ENCODE measurements at places on chromosomes 7 and 10.
A peak's percentile ranks its signal among the peaks of the same experiment; 100 is the strongest.

GRCh38 chr7:88480896-88481295 lies 174.2 kb upstream of the STEAP4 start:
- DNase-seq: peak; percentile 55

DNA sequence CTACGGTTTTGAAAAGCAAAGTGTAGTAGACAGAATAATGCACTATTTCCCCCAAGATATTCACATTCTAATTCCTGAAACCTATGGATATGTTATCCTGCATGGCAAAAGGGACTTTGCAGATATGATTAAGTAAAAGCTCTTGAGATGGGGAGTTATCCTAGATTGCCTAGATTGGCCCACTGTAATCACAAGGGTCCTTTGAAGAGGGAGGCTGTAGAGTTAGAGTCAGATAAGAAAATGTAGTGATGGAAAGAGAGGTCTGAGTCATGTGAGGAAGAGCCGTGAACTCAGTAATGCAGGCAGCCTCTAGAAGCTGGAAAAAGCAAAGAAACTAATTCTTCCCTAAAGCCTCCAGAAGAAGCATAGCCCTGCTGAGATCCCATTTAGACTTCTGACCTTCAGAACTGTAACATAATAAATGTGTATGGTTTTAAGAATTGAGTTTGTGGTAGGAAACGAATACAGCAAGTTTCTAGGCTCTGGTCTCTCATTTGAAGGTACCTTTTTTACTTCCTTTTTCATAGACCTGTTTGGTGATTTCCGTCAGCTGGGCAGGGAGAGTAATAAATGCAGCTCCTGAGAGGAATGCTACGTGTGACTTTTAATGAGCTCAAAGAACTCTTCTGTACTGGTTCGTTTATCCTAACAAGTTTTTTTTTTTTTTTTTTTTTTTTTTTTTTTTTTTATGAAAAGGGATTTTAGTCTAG lies 41.9 kb upstream of the NXPH1 start:
- DNase-seq: no peak

- DNase-seq: no peak
These were observed 3.5 kb upstream of the NACAD start for GRCh38 chr7:45092100-45092930.

GRCh38 chr7:143511593-143512047 lies 33.9 kb downstream of the TAS2R41 start:
- no peak for DNase-seq

DNA sequence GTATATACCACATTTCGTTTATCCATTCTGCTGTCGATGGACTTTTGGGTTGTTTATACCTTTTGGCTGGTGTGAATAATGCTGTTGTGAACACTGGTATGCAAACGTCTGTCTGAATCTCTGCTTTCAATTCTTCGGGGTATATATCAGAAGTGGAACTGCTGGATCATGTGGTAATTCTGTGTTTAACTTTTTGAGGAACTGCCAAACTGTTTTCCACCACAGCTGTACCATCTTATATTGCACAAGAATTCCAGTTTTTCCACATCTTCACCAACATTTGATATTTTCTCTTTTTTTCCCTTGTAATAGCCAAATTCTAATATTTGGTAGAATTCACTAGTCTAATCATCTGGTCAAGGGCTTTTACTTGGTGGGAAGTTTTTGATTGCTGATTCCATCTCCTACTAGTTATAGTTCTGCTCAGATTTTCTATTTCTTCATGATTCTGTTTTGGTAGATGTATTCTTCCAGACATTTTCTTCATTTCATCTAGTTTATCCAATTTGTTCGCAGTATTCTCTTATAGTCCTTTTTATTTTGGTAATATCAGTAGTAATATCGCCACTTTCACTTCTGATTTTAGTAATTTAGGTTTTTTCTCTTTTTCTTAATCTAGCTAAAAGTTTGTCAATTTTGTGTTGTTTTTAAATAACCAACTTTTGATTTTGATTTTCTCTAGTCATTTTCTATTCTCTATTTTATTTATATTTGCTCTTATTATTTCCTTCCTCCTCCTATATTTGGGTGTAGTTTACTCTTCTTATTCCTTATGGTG lies 271.2 kb downstream of the ZEB1 start:
- DNase-seq: no peak

GRCh38 chr7:19989906-19990305 lies 216.5 kb upstream of the TMEM196 start:
- no peak for DNase-seq

- no peak for DNase-seq
These were observed 42.5 kb downstream of the STK32C start for GRCh38 chr10:132264966-132265889.

GRCh38 chr7:108324053-108325038 lies 131.9 kb downstream of the NRCAM start:
- DNase-seq: peak; percentile 13

DNA sequence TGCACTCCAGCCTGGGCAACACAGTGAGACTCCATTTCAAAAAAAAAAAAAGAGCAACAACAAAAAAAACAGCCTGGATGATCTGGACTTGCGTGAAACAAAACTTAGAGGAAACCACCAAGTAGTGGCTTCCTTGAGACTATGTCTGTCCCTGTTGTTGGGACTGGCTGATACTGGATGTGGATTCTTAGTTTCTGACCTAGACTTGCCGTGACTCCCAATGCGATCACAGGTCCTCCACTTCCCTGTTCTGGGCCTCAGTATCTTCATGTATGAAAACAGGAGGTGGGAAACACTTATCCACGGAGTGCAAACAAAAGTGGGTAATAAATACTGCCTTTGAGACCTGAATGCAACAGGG lies 125.7 kb downstream of the PRPF18 start:
- DNase-seq: no peak

- DNase-seq: no peak
These were observed 10.8 kb downstream of the AGK start for GRCh38 chr7:141562036-141562435.

DNA sequence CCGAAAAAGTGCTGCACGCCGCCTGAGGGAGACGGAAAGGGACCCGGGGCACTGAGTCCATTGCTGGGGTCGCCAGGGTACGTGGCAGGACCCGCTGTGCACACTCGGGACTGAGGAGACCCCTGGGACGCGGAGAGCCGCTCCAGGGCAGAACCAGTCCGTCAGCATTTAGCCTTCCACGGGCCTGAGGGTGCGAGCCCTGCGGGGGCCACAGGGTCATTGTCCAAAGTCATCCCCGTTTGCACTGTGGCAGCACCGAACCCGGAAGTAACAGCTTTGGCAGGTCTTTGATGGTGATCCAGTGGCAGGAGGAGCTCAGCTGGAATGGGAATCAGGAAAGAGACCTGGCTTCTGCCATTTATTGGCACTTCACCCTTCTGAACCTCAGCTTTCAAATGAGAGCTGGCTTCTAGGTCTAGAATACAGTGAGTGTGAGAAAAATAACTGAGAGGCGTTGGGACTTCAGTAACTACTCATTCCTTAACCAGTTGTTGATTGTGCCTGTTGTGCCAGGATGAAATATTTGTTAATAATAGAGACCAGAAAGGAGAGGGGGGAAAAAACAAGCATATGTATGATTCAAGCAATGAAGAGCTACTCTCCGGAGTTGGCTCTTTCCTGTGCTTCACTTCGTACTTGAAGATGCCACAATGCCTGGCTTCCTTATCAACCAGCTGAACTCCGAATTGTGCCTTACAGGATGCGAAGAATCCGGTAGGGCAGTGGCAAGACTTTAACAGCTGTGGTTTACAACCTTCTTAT lies 811 bp upstream of the ARHGAP12 start:
- DNase-seq: peak; percentile 38

DNA sequence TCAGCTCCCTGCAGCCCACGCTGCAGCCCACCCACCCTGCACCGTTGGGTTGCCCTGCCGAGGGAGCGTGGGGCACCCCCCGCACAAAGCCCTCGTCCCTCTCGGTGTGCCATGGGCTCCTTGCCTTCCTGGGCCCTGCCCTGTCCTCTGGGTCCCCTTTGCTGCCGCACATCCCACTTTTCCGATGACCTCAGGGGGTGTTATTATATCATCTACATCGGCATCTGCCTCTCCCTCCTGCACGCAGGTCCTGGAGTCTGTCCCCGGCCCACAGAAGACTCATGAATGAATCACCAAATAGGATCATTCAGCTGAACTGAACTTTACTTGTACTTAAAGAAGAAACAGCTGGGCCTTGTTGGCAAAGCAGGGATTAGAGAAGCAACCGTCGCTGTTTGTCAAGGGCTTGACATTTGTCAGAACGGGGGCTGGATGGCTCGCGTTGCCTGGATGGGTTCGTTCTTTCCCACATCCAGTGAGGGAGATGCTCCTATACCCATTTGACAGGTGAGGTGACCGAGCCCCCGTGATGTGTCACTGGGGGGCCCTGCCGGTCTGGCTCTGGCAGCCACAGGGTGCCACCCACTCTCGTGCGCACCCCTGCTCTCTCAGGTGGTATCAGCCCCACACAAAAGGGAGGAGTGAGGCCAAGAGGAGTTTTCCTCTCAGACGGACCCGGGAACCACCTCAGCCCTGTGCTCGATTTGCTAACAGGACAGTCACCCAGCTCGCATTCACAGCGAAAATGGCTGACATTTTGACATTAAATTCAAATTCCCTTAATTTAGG lies 58.6 kb upstream of the EBF3 start:
- DNase-seq: no peak

DNA sequence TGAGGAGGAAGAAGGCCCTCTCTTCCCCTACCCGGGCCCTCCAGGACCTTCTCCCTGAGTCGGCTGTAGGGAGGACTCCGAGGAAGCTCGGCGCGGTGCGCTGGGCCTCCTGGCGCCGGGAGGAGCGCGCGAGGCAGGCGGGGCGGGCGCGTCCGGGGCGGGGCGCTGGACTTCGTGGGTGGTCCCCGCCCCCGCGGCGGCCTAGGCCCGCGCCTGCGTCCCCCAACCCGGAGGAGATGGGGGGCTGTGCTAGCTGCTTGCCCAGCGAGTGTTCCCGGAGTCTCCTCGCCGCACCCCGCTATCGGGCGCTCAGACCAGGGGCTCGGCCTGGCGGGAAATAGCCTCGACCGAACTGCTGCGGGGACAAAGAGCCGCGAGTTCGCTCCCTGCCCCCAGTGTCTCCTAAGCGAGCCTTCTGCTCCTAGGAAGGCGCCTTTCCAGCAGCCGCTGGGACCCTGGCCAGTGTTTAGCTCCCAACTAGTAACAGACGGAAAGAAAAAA lies 19.2 kb upstream of the SMO start:
- DNase-seq: peak; percentile 47

DNA sequence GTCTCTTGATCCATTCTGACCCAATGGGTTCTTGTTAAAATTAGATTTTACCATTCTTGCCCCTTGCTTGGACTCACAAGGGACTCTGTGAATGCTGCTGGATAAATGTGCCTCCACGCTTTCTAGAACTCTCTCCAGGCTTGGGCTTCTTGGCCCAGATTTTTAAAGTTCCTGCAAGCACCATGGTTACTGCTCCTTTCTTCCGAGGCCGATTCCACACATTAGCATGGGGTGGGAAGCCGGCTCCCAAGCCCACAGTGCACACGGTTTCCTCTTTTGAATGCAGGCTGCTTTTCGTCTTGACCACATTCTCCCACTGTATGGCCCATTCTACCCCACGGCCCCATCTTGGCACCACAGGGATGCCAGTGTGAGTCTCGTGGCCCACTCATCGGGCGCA lies 174.3 kb upstream of the PITRM1 start:
- no peak for DNase-seq

DNA sequence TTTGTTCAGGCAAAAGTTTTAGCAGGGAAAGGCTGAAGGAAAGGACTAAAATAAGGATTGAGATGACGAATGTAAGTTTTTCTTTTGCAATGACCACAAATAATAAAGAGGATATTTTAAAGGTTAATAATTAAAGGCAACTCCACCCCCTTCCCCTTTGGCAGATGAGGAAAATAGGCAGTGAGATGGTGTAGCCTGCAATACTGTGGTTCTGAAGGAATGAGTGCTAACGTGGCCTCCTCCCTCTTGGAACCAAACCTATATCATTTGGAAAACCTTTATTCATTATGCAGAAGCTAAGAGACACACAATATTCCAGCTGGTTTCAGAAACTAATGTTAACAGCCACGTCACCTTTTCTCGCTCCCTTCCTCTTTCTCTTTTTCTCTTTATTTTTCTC lies 70.9 kb upstream of the COL1A2 start:
- no peak for DNase-seq

DNA sequence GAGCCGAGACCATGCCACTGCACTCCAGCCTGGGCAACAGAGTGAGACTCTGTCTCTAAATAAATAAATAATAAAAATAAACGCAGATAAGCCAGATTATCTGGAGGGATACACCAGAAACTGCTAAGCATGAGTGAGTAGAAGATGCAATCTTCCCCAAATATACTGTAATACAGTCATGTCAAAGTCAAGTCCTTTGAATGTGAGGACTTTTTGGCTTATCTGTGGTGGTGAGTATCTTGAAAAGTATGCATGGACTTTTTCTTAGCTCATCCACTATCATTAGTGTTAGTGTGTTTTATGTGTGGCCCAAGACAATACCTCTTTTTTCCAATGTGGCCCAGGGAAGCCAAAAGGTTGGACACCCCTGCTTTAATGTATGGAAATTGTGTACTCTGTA lies 44.7 kb upstream of the PITRM1 start:
- DNase-seq: no peak

- DNase-seq: no peak
These were observed 106.3 kb downstream of the WNT2 start for GRCh38 chr7:117216436-117217069.

DNA sequence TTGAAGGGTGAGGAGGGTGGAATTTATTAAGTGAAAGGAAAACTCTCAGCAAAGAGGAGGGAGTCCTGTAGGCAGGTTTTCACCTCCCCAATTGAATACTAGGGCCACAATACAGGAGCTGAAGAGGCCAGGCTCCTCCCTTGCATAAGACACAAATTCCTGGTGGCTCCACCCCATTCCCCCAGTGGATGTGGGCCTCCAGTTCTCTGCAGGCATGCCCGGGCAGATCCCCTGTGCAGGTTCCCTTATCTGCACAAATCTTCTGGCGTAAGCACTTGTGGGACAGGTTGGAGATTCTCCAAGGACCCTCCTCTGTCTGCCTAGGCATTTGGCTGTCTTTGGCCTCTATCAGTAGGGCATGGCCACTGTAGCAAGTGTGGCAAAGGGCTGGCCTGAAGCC lies 847.1 kb upstream of the MBL2 start:
- DNase-seq: no peak

GRCh38 chr10:589961-590680 lies 99.3 kb downstream of the DIP2C start:
- DNase-seq: no peak

GRCh38 chr7:78473021-78473420 lies 674.4 kb downstream of the PHTF2 start:
- DNase-seq: no peak

All from NCI-H1105 treated with DMSO at 0.1 percent for 48 hours (cell line).